ENCODE measurements at places on chromosomes 5 and 9.
A peak's percentile ranks its signal among the peaks of the same experiment; 100 is the strongest.

GRCh38 chr5:9766581-9766980 is 136.4 kb upstream of the TAS2R1 start:
- DNase-seq = no peak

DNA sequence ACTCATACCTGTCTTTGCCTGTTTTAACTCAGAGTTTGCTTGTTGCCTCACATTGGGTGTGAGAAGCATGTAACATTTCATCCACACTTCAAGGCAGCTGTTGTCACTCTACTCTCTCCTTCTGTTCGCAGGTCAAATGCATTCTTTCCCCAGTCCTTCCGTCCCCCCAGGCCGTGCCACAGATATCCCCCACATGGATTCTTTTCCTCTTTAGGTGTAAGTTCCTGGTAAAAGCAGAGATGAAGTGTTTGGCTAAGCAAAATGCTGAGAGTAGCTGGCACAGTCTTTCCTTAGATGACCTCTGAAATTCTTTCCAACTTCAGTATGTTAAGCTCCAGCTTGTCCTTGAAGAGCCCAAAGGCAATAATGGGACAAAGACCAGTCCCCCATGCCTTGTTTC is 328.2 kb downstream of the SLIT3 start:
- no peak for DNase-seq

GRCh38 chr5:171574376-171574775 is 154.9 kb downstream of the FGF18 start:
- no peak for DNase-seq

GRCh38 chr5:159038907-159039306 is 60.8 kb downstream of the EBF1 start:
- DNase-seq = no peak

DNA sequence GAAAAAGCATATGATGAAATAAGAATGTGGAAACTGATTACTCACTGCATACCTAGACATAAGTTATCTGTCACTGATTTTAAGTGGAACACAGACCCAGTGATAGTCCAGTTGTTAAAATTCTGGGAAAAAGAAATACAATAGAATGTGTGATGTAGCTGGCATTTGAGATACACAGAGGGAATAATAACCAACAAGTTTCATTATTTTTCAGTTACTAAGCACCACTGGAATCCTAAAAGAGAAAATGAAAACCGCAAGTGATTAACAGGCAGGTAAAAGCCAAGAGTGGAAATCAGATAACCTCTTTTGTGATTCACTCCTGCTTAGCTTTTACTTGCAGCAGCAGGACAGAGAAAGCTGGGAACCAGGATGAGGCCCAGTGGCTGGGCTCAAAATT is 994.0 kb upstream of the SEMA6A start:
- DNase-seq = no peak

- peak; percentile 8 for DNase-seq
These were observed 859 bp downstream of the CSNK1G3 start for GRCh38 chr5:123512611-123513461.

- DNase-seq = no peak
These were observed 96.1 kb downstream of the SEMA6A start for GRCh38 chr5:116478491-116478890.

- DNase-seq = no peak
These were observed 977 bp upstream of the PAM start for GRCh38 chr5:102753889-102754766.

DNA sequence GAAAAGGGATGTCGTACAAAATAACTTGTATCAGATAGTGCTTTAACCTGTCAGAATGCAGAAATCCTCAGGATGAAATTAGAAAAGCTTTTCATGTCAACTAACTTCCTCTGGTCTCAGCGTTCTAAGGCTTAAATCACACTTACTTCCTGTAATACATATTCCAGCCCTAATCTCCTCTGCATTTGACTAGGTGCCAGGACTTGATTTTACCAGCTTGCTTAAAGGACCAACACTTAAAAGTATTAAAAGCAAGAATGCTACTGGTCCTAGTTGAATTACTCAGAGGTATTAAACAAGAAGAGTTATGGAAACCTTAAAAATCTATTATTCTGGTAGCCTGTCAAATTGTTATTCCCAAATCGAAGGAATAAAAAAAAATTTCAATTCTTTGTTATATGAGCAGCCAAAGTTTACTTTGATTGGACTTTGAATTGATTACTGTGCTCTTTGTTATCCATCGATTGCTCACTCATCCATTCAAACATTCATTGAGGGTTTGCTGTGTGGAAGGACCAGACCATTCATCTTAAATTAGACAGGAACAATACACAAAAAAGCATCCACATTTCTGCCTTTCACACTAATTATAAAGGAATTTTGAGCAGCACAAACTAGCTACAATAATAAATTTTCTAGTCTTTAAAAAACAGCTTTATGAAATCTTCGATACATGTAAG is 108.7 kb downstream of the MUSK start:
- no peak for DNase-seq

DNA sequence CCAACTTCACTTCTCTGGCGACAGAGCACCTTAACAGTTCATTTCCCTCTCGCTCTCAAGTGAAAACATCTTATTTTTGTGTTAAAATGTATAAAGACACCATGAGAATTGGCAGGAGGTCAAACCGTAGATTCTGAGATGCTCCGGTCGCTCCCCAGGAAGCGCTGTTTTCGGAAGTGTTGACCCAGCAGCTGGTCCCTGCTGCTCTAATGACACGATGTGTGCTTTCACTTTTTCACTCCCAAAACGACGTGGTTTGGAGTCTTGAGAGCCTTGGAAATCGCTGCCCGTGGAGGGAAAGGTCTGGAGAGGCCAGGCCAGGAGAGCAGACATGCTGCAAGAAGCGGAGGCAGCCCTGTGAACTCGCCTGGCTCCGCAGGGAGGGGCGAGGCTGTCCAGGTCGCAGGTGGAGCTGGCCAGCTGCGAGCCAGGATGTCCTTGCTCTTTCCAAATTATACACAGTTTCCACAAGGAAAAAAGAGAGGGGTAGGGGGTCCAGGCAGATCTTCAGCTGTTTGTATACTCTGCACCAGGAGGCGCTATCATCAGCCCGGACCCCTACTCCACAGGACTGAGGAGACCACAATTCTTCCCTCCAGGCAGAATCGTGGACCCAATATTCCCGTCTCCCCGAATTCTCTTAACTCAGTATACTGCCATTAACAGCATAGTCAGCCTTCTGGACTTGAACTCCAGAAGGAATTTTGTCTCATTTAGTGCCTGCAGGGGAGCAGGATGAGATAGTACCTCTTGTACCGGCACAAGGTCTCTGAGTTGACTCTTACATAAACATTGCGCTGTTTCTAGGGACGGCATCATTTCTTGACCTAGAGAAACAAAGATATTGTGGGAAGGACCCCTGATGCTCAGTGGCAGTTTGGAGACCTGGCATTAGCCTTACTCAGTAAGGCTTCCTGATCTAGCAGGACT is 248.6 kb upstream of the ANKRD55 start:
- no peak for DNase-seq

- no peak for DNase-seq
These were observed 87.3 kb upstream of the GNAQ start for GRCh38 chr9:78118742-78119473.

DNA sequence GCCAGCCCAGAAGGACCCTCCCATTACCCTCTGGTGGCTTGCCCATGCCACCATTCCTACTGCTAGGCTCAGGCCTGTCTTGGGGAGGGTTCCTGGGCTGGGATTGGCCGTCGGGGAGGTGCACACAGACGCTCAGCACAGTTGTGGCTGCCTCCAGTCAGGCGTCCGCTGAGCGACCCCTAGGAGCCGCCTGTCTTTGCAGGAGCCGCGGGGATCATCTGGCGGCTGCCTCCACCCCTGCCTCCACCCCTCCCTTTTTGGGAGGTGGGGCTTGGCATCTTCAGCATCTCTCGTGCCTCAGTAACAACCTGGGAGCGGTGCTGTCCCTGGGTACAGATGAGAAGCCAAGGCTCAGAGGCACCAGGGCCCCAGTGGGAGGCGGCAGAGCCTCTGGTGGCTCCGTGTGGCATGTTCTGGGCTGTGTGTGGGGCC is 39.6 kb downstream of the RXRA start:
- no peak for DNase-seq

- no peak for DNase-seq
These were observed 835 bp downstream of the MCIDAS start for GRCh38 chr5:55226027-55226933.

- DNase-seq = no peak
These were observed 56.2 kb downstream of the DUSP1 start for GRCh38 chr5:172714491-172715420.

GRCh38 chr9:35322075-35322885 is 160.5 kb downstream of the UNC13B start:
- DNase-seq = no peak

GRCh38 chr9:92745331-92745730 is 19.3 kb downstream of the BICD2 start:
- DNase-seq = no peak

GRCh38 chr5:72940082-72940481 is 15.8 kb upstream of the FCHO2 start:
- no peak for DNase-seq

DNA sequence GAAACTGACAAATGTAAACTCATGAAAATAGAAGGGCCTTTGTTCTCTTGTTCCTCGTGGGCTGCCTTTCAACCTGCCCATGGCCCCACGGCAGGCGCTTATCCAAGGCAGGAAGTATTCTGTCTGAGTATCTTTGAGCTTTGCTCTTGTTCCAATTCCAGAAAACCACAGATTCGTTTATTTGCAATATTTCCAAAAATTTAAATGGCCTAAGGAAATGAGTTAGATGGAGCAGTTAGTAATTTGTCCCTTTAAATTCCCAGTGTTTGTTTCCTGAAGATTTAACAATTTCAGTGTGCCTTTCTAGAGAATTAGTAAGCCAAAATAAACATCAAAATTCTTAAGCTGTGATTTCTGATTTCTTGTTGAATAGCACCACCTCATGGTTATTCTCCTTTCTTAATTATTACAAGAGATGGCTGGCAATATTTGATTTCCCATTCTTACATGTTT is 299.4 kb upstream of the RASA1 start:
- no peak for DNase-seq

- no peak for DNase-seq
These were observed 135.4 kb downstream of the WDR41 start for GRCh38 chr5:77356740-77357139.

GRCh38 chr9:88920645-88921044 is 70.6 kb upstream of the S1PR3 start:
- DNase-seq = no peak

DNA sequence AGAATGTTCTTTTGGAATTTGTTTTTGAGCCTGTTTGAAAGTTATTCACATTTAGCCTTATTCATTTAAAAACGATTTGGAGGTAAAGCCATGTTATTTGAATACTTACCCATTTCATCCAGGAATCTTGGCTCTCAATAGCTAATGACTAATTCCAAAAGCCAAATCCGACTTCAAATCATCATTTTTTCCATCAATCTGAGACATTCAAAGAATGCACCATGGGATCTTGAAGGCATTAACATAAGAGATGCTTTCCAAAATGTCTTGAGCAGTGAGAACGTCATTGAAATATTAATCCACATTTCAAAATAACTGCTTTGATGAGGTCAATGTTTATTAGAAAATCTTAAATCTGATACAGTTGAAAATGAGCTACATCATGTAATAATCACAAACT is 617.0 kb upstream of the RORB start:
- no peak for DNase-seq

DNA sequence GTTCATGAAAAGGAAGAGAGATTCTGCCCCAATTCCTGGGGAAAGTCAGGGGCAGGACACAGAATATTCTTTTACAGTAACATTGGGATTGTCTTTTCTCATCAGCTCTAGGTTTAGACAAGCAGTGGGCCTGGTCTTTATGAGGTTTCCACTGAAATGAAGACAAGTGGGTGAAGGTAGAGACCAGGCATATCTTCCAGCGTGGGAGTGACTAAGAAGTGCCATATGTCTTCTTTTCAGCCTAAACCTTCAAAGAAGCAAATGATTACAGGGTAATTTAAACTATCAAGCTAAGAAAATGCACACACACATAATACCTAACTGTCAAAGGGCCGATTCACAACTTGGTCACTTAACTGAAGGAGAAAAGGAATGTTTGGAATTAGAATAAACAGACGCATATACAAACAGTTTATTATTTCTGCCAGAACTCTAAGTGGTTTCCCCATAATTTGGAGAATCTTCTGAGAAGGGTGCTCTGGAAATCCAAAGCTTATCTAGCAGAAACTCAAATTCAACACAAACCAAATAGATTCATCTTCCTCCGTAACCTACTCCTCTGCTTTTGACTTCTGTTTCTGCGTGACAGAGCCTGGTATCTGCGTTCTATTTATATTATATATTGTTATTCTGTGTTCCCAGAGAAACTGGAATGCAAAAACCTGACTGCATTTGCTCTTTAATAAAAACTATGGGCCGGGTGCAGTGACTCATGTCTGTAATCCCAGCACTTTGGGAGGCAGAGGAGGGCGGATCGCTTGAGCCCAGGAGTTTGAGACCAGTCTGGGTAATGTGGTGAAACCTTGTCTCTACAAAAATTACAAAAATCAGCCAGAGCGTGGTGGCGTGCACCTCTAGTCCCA is 22.0 kb upstream of the TEK start:
- DNase-seq = no peak

- DNase-seq = no peak
These were observed 20.3 kb downstream of the MFAP3 start for GRCh38 chr5:154059039-154059430.

DNA sequence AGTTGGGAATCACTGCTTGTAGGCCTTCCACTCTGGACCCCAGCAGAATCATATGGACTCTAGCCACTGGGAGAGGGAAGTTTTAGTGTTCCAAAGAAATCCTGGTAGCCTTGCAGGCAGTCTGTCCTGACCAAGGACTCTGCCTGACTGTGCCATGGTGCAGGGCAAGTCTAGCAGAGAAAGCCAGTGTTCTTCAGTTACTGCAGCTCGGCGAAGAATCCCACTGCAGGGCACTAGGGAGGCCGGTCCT is 20.3 kb upstream of the MATR3 start:
- DNase-seq = no peak

DNA sequence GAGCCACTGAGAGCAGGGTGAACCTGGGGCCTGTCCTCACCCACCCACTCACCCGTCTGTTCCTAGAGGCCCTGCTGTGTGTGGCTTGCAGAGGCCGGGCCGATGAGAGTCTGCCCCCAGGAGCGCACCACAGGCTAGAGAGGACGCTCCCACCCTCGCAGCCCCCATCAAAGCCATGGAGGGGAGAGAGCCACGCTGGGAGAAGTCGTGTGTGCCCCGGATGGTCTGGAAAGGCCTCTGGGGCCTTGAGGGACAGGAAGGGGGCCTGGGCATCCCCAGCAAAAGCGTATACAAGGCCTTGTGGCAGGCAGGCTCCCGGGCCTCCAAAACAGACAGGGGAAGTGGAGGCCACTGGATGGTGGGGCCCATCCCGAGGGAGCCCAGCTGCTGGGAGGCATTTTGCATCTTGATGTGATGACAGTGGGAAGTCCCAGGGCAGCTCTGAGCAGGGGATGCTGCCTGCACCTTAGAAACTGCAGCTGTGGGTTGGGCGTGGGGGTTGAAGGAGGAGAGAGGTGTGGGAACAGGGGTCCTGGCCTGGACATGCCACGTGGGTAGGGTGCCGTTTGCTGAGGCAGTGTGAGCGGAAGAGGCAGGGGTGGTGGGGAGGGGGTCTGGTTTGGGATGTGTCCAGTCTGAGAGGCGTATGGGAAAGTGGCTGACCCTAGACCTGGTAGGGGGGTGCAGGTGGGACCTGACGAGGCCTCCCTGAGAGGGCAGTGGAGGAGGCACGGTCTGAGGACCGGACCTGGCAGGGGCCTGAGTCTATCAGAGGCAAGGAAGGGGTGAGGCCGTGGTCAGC is 43.0 kb upstream of the NOTCH1 start:
- no peak for DNase-seq

GRCh38 chr9:27934471-27934870 is 361.2 kb upstream of the C9orf72 start:
- DNase-seq = no peak

- DNase-seq = no peak
These were observed 43.5 kb downstream of the SCAI start for GRCh38 chr9:125099816-125100215.

All from NT2/D1 (cell line).